ENCODE measurements at places on chromosomes 1 and 21.
A peak's percentile ranks its signal among the peaks of the same experiment; 100 is the strongest.

DNA sequence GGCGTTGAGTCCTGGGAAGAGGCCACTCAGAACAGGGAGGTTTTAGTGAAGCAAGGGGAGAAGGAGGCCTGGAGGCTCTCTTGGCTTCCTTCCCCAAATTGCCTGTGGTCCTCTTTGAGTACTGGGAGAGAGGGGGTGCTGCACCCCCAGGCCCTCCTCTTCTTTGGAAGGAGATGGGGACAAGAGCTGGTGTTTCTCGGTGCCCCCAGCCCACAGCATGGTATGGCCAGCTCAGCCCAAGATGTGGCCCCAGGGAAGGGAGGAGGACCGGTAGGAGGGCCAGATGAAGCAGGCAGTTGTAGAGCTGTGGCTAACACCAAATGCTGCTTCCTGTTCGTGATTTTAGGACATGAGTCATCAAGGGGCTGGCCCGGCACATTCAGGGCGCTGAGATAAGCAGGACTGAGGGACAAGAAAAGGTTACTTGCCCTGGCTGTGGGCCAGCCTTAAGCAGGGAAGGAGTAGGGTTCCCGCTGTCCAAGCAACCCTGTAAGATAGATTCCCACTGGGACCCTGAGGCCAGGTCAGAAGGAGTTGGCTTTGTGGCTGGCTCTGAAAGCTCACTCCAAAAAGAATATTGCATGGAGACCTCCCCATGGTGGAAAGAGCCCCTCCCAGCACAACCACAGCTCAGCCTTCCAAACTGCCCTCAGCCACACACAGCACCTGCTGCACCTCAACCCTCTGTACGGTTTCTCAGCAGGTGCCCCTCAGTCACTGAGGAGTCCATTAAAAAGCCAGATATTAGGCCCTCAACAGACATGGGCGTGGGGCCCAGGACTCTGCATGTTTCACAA is 4.9 kb upstream of the TNFRSF1B start:
- DNase-seq, result peak; percentile 76

DNA sequence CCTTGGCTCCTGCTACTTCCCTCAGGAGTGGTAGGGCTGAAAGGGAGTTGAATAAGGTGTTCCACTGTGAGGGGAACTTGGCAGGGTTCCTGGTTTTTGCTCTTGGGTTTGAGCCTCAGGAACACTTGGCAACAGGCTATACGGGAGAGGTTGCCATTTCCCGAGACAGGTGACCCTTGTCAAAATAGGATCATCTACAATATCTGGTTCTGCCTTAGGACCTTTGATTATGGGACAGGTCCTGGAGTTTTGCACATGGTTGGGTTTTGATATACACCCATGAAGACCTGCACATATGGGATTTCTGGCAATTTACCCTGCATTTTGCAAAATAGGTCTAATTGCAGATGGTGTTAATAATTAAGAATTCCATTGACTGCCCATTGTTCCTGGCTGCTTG is 31.1 kb downstream of the YY1AP1 start:
- DNase-seq, result no peak

DNA sequence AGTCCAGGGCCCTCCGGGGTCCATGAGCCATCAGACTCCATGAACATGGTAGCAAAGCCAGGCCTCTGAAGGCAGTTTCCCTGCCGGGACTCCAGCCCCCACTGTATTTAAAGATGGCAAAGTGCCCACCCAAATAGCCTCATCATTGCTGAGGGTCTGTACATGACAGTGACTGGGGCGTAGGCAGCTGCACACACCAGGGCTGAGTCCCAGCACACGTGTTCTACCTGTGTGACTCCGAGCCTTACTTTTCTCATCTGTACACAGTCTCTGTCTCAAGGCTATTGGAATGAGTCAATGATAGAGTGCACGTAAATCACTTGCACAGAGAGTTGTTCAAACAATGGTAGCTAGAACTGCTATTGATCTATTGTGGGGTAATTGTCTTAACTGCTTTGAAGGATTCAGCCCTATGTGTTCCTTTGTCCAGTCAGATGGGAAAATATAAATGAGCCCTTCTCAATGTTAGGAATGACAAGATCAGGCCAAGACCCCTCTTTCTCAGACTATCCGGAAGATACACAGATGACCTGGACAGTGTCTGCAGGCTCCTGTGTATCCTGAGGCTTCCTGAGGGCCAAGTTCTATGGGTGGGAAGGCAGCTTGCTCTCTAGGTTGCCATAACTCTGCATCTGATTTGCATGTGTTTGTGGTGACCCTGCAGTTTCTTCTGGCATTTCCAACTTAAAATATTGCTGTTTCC is 48.9 kb downstream of the RASSF5 start:
- no peak for DNase-seq

GRCh38 chr1:205324781-205325180 is 3.2 kb upstream of the NUAK2 start:
- no peak for DNase-seq

- DNase-seq, result no peak
Measured at GRCh38 chr1:151976015-151976343, 17.7 kb downstream of the S100A10 start.

DNA sequence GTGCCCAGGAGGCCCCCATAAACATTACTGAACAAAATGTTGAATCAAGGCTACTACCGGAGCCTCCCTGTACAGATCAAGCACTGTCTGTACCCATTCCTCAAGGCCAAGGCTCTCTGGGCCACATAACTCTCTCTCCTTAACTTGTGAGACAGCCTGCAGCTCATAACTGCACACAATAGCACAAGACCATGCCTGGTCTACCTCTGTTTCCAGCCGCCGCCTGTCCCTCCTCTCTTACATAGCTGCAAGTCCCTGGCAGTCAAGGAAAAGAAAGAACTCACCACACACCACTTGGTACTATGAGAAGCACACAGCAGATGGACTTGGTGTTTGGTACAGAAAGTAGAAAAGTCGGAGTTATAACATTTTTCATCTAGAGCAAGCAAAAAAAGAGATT is 91.1 kb downstream of the SSBP3 start:
- no peak for DNase-seq

DNA sequence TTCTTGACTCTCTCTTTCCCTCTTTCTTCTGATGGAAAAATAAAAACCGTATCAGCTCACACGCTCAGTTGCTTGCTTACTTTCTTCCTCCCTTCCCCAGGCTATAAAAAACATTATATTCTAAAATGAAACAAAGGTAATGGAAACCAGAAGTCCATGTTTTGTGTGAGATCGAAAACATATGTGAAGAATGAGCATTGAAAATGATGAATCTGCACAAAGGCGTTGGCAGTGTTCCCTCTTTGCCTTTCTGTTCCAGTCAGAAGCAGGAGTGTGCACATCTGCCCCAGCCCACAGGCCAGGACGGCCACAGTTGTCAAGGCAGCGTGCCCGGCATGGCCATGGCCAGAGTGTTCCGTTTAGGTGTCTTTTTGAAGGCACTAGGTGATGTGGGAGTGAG is 185.3 kb upstream of the USP24 start:
- no peak for DNase-seq

DNA sequence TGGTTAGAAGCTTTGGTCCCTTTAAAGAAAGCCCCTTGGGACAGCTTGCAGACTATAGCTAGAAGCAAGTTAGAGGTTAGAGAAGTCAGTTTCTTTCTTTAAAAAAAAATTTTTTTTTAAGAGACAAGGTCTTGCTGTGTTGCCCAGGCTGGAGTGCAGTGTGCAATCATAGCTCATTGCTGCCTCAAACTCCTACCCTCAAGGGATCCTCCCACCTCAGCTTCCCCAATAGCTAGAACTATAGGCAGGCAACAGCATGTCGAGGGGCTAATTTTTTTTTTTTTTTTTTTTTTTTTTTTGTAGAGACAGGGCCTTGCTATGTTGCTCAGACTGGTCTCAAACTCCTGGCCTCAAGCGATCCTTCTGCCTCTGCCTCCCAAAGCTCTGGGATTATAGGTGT is 44.2 kb upstream of the ZNF326 start:
- DNase-seq, result no peak

DNA sequence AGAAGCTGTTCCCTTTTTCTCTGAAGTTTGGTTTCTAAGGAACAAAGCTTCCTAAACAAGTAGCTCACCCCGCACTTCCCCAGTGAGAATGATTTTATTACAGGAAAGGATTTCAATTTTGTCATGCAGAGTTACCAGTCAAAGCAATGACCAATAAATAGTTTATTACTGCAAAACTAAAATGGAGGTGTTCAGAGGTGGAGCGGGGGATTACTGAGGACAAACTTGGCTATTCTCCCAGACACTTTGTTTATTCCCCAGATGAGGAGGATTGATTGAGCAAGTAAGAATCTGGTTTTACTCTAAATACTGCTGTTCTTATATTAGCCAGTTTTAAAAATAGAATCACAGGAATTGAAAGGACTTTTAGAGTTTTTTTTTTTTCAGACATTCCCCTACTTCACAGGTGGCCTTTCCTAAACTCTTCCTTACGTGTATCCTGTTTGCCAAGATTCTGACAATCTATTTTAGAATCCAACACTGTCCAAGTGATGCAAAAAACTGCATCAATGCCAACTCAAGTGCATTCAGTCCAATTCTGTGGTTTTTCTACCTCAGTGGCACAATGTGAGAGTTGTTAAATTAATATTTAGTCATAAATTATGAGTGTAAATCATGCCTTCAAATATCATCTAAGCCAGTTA is 136.1 kb downstream of the TNFSF18 start:
- DNase-seq, result no peak

GRCh38 chr21:46052703-46053651 is 44.9 kb upstream of the COL6A2 start:
- no peak for DNase-seq

DNA sequence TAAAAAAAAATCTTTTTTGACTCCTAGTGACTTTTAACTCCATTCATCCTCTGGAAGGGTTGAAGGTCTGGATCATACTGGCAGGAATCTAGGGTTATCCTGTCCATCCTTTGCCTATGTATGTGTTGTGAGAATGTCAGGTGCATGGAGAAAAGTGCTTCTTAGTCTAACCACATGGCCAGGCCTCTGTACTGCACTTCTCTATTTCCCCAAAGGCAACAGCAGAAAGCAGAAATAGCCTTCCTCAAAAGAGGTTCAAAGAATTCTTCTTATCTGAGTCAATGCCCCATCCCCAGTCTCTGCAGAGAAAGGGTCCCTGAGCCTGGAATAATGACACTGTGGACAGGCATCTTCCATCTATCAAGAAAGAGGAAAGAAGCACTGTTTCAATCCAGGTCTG is 85.7 kb upstream of the CD34 start:
- no peak for DNase-seq

GRCh38 chr1:115437196-115437595 is 99.1 kb upstream of the NGF start:
- no peak for DNase-seq

DNA sequence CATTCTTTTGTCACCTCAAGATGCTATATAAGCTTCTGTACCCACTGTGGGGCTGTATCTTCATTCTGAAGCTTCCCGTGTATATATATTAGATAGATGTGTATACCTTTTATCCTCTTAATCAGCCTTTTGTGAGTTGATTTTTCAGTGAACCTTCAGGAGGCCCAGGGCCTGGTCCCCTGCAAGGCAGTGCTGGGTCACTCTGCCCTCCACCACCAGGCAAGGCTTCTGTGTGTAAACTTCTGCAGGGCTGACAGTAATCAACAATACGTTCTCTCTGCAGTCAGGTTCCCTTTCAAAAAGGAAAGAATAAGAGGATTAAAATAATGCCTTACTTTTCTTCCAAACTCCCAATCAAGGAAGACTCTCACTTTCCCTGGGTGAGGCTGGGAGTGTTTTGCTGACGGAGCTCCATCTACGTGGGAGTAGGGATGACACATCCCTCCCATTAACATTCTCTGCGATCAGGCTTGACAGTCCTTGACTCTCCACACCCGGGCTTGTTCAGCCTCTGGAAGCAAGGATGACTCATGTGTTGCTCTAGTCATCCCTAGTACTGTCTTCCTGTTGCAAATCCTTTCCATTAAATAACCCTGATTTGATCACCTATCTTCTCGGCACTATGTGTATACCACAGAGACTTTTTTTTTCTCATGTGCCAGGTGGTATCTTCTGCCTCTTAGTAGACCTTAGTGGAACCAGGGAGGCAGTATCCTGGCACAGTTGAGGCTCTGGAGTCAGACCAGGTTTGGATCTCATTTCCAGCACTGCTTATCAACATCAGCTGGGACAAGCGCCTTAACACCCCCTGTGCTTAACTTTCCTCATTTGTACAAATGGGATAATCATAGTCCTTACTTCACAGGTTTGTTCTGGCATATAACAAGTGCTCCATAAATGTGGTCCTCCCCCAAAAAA is 70.3 kb upstream of the KCNK1 start:
- DNase-seq, result no peak

- DNase-seq, result no peak
Measured at GRCh38 chr1:9630331-9631111, 21.0 kb upstream of the PIK3CD start.

- DNase-seq, result no peak
Measured at GRCh38 chr1:247115141-247115510, 11.0 kb upstream of the ZNF669 start.

GRCh38 chr1:12161324-12161661 is 5.5 kb upstream of the TNFRSF1B start:
- DNase-seq, result no peak

DNA sequence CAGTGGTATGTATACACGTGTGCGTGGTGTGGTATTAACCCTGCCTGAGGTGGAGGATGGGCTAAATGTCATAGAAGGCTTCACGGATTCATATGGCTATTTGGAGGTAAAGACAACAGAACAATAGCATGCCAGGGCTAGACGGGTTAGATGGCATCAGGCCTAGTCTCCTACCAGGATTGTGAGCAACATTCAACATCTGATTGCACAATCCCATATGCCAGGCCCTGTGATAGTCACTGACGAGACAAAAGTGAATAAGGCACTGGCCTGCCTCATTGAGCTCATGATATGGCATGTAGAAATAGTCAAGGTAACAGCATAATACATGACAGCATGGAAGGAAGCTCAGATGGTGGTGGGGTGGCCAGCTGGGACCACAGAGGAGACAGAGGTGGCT is 167.1 kb upstream of the BEND5 start:
- DNase-seq, result no peak
